ENCODE measurements at places on chromosomes 6 and 20.

DNA sequence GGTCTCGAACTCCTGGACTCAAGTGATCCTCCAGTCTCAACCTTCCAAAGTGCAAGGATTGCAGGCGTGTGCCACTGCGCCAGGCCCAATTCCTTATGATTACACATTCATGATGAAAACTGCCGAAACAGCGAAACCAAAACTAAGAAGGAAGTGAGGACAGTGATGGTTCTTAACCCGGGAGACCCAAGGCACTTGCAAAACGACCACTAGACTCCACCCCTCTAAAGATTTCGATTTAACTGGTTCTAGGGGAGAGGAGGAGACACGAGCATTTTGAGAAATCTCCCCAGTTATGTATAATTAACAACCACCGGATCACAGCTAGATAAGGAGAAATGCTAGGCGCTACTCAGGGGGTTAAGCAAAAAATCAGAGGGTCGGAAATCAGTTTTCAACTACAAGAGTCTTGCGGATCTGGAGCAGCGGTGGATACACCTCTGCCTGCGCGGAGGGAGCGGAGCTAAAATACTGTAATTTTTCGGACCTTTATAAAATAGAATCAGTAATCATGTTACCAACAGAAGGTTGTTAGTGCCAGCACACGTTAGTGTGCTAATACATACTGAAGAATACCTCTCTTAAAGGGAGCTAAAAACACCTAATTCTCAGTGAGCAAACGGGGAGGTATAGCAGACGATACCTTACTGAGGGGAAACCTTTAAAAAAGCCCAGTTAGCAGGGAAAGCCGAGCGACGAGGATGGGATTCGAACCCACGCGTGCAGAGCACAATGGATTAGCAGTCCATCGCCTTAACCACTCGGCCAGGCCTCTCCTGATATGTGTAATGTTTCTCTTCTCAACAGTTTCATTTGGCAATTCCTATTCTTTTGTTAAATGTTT is 60.0 kb upstream of the BTN3A2 start:
- DNase-seq = peak; percentile 52

GRCh38 chr6:87700397-87701343 is 1.4 kb downstream of the AKIRIN2 start:
- DNase-seq = peak; percentile 13

- DNase-seq = no peak
Measured at GRCh38 chr20:872855-873520, 39.5 kb downstream of the FAM110A start.

DNA sequence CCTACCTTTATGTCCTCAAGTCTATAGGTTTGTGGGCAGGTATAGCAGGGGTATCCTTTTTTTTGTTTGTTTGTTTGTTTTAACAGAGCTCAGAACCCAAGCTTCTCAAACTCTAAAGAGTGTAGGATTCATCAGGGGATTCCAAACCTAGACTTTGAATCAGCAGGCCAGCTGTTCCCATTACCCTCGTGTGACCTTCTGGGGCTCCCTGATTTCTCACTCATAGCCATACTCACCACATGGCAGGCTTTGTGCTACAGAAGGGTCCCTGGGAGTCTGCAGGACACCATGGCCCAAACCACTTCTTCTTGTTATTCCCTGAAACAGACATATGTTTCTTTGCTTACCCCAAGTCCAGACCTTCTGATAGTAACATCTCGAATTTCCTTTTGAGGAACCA is 350.8 kb upstream of the TSHZ2 start:
- DNase-seq = no peak

DNA sequence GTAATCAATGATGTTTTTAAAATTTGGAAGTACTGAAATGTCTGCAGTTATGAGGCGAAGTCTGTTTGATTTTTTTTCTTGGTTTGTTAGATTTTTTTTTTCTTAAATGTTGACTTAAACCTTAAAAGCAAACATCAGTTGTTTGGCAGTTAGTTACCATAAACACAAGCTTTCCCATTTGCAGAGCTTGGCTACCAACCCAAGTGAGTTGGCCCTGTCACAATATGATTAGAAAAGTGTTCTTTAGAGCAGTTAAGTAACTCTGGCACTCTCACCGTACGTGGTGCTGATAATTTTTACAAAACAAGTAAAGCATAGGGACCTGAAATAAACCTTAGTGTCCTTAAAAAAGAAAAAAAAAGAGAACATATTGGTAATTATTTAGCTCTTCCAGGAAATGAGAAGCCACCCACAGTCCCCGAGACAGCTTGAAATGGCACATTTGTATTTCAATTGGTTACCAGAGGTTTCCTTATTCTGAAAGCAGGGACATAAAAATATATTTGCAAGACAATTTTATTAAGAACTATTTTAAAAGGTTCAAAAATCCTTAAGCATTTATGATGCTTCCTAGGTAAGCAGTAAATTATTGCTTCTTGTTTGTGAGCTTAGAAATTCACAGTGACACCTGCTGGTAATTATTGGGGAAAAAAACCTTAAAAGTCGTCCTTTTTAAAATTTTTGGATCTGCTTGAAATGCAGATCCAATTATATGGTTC is 3.9 kb downstream of the HEY2 start:
- no peak for DNase-seq

- no peak for DNase-seq
Measured at GRCh38 chr6:129634411-129635230, 75.4 kb downstream of the ARHGAP18 start.

DNA sequence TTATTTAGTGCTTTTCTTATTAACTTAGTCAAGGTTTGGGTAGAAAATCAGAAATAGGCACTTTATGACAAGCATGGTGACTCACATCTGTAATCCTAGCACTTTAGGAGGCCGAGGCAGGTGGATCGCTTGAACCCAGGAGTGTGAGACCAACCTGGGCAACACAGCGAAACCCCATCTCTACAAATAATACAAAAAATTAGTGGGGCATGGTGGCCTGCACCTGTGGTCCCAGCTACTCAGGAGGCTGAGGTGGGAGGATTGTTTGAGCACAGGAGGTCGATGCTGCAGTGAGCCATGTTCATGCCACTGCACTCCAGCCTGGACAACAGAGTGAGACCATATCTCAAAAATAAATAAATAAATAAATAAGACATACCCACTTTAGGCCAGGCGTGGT is 51.3 kb upstream of the THEMIS start:
- DNase-seq = no peak

DNA sequence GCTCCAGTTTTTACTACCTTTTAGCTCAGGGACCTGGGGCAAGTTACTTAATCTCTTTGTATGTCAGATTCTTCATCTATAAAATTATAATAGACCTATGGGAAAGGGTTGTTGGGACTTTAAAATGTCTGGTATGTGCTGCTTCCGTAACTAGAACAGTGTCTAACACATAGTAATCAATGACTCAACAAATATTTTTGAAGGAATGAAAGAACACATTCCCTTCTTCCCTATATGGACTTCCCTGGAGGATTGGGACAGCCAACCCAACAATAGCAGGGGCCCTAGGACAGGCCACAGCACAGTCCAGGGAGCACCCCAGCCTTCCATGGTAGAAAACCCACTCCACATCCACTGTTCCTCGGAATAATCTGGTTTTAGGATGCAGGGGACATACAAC is 50.7 kb upstream of the TPD52L1 start:
- no peak for DNase-seq

- DNase-seq = no peak
Measured at GRCh38 chr6:169997187-169997929, 245.9 kb downstream of the ERMARD start.

DNA sequence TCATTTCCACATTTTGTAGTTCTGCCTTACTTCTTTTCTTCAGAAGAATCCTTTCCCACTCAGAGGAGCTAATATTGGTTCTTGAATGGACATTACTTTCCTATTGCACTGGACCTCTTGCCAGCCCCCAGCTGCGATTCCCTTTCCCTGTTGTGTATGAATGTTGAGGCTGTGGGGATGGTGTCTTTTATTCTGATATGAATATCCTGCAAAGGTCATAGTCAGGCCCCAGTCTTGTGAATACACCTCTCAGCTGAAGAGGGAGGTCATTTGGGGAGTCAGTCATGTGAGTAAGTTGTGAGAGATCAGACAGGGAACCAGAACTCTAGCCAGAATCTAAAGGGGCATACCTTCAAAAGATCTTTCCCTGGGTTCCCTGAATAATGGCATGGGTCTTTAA is 32.6 kb upstream of the OSTM1 start:
- DNase-seq = no peak

DNA sequence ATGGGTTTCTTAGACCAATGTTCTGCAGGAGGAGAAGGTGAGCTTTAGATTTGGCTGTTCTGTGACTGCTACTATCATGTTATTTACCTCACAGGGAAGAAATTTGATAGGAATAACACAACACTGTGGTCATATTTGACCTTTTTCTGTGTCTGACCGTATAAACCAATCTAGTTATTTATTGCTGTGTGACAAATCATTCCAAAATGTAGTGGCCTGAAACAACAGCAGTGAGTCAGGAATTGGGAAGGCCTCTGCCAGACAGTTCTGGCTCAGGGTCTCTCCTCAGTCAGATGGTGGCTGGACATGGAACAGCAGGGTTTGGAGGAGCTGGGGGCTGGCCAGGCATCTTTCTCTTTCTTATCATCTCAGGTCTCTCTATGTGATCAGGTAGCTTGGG is 33.0 kb downstream of the RIPOR2 start:
- DNase-seq = no peak

DNA sequence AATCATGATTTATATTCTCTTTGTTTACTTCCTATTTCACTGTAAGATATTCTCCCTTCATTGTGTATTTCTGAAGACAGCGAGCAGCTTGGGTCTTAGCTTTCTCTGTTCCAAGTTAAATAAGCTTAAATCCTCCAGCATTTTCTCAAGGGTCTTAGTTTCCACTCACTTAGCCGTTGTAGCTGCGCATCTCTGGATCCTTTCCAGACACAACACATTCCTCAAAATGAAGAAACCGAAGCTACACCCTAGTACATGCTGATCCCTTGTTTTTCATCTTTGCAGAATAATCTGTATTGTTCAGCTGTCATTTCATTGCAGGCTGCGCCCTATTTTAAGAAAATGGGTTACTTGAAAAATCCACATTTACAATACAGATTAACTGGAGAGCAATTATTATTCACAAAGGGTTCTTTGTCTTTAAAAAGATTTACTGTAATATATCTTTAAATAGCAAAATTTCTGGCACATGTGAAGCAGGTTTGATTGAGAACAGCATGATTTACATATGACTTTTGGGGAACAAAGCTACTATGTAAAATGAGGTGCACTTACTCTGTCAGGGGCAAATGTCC is 375.8 kb downstream of the QKI start:
- no peak for DNase-seq

- DNase-seq = no peak
Measured at GRCh38 chr20:39453890-39454289, 491.7 kb downstream of the DHX35 start.

DNA sequence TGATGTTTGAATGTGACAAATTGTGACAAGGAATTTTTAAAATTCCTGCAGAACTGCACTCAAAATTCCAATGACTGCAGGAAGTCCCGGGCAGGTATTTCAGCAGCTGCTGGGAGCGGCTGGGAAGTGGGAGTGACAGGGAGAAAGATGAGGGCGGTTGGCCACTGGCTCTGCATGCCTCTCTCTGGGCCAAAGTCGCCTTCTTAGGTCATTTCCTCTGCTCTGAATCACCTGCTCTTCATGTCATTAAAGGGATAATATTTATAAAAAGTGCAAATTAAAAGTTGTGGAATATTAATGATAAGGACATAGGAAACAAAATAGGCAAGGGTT is 43.9 kb downstream of the RAMACL start:
- no peak for DNase-seq

DNA sequence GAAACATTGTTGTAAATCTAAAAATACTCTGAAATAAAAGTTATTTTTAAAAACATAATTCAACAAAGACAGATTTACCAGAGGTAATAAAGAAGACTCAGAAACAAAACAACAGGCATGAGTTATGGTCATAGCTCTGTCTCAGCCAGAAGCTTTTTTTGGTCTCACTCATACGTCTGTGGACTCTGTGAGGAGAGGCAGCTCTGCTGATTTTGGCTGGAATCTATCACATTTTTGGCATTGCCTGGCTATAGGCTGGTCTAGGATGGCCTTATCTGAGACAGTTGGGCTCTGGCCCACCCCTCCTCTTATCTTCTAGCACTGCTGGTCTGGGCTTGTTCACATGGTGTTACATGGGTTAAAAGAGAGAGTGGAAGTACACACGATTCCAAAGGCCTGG is 514.0 kb upstream of the BTBD3 start:
- DNase-seq = no peak

DNA sequence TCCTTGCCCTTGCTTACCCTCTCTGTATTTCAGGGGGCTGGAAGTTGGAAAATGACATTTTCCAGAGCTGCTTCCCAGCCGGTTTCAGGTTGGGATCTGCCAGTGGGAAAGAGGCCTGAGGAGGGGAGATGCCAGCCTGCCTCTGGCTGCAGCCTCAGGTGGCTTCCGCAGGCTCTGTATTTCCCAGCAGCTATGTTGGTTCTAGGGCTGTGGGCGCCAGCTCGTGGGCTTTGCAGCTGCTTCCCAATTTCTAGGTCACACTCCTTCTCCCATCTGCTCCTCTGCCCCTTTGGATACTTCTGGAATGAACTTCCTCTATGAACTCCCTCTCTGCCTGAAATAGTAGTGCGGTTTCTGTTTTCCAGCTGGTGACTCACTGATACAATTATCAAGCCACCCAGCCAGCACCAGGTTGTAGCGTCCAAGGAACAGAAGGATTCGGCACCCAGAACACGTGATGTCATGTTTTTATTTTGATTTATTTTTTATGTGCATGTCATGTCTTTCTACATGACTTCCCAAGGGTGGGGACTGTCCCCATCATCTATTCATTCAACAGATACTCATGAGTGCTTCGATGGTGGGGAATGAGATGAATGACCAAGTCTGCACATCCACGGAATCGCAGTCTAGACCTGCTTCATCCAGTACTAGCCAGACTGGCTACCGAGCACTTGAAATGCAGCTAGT is 38.0 kb downstream of the TGM2 start:
- no peak for DNase-seq

DNA sequence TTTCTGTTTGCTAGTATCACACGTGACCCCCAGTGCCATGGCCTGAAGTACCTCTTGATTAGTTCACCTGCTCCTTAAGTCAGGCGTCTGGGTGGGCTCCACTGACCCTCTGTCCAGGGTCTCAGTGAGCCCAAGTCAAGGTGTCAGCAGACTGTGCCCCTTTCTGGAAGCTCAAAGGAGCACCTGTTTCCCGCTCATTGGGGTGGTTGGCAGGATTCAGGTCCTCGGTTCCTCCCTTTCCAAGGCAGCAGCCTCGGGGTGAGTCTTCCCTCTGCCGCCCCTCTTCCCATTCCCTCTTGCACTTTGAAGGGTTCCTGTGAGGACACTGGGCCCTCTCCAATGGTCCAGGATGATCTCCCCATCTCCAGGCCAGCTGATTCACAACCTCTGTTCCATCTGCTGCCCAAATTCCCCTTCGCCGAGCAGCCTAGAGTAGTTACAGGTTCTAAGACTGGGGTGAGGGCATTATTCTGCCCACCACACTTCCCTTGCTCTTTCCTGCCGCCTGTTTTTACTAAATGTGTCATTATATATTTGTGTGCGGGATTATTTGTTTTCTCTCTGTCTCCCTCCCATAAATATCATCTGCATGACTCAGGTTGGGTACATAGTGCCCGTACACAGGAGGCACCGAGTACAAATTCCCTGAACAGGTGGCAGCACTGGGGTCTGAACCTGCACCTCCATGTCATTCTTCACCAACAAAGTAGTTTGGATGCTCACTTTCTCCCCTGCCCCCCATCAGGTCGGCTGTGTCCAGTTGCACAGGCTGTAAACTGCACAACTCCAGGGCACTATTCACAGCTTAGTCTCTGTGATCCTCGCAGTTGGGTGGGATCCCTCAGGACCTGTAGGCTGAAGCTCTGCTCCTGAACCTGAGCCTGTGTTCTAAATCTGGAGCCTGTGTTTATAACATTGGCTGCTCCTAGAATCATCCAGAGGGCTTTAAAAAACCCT is 58.5 kb downstream of the RBM38 start:
- DNase-seq = no peak

Measured in effector memory CD4-positive, alpha-beta T cell (primary cell).